Fibroblast of skin of scalp (primary cell): ENCODE measurements at places on chromosomes 13 and 19.

DNA sequence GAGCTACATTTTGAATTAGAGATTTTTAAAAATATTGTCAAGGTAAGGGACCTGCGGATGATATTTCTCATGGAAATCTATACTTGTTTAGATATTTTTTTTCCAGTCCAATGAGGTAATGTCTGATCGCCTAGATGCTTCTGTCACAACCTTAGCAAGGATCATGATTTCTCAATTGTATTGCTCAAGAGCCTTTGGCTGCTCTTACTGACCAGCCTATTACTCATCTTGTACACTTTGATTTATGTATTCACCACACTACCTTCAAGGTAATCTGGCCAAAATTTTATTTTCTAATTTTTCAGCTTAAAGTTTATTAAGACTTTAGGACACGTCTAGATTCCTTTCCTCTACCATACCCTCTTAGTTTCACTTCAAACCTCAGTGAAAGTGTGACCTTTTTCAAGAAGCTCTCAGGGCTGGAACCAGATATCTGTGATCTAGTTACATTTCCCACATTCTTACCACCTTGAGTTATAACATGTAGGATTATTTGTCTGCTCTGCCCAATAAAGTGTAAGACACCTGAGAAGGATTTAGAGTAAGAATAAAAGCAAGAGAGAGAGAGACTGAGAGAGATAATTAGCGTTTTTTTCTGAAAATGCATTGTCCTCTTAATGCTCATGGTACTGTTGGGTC lies 197.1 kb downstream of the ITGBL1 start:
- DNase-seq = peak; percentile 17

GRCh38 chr13:94764576-94765321 lies 52.4 kb upstream of the SOX21 start:
- DNase-seq = no peak

- DNase-seq = no peak
Observed at GRCh38 chr19:4009990-4010807, 2.7 kb downstream of the PIAS4 start.

- DNase-seq = no peak
Observed at GRCh38 chr13:32267836-32268439, 47.2 kb downstream of the ZAR1L start.

GRCh38 chr13:91181892-91182291 lies 165.6 kb upstream of the MIR17HG start:
- no peak for DNase-seq

- DNase-seq = no peak
Observed at GRCh38 chr19:56740501-56740900, 68.9 kb upstream of the ZNF835 start.

DNA sequence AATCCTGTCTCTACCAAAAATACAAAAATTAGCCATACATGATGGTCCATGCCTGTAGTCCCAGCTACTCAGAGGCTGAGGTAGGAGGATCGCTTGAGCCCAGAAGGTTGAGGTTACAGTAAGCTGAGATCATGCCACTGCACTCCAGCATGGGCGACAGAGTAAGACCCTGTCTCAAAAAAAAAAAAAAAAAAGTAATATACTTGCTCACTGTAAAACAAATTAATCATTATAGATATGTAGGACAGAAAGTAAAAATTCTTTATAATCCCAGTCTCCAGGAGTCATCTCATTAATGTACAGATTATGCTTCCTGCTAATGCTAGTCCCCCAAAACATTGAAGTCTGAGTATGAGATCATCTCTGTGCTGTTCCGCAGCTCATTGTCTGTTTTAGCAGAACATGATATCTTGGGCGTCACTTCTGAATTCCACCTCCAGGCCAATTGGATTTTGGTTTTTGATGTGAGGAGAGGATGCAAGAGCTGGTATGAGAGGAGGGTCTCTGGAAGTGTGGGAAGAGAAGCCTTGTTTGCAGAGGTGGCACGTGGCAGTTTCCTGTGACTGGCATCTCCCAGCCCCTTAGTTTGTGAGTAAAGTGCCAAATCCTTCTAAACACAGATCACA lies 75.4 kb upstream of the NPAS1 start:
- no peak for DNase-seq

DNA sequence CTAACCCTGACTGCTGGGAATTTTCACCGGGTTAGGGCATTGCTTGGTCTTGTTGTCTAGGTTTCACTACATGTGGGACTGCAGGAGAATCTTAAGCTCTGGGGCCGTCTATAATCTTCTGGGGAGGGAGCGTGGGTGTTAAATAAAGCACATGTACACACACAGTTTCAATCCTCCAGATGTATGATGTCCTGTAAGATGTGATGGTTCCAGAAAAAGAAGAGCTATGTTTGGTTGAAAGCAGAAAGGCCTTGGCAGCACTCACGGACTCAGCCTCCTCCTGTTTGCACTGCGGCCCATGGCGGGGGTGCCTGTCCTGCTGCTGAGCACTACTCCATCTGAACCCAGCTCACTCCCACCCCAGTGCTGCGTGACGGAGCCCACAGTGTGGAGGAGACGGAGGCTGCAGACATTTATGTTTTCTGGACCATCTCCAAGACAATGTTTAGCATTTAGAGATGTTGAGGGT lies 343.5 kb downstream of the TEX29 start:
- no peak for DNase-seq

DNA sequence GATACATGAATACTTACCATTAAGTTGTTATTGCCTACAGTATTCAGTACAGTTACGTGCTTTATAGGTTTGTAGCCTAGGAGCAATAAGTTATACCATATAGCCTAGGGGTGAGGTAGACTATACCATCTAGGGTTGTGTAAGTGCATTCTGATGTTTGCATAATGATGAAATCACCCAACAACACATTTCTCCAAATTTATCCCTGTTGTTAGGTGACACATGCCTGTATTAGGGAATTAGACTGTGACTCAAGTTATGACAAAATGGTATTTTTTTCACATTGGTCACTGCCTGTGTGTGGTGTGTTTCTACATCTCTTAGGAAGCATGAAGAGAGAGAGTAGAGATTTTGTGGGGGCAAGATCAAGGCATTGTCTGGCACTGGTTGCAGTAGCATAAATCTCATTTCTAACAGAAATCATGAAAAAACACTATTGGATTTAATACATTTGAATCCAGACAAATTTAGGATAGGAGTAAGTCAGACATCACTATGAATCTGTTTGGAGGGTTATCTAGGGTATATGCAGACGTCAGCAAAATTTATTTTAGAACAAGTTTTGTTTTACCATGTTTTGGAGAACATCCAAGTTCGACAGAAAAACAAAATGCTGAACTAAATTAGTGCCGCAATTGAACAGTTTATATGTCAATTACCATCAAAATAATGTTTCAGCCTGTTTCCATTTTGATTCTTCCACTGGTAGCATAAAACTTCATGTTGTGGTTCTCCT lies 332.1 kb downstream of the LMO7 start:
- peak; percentile 59 for DNase-seq

- no peak for DNase-seq
Observed at GRCh38 chr13:97492684-97493371, 58.9 kb downstream of the RAP2A start.

- DNase-seq = no peak
Observed at GRCh38 chr19:49927526-49928264, 1.3 kb upstream of the ATF5 start.

GRCh38 chr13:45196096-45196495 lies 4.7 kb downstream of the KCTD4 start:
- no peak for DNase-seq
